ENCODE measurements at places on chromosomes 6 and 20. TPM values are rescaled to one million over a fixed set of nuclear protein-coding genes. Genes with fewer than 3 reads are reported as not detected.

- DNase-seq, result no peak
These were observed 10.0 kb downstream of the TRAM2 start for GRCh38 chr6:52566853-52567279.

DNA sequence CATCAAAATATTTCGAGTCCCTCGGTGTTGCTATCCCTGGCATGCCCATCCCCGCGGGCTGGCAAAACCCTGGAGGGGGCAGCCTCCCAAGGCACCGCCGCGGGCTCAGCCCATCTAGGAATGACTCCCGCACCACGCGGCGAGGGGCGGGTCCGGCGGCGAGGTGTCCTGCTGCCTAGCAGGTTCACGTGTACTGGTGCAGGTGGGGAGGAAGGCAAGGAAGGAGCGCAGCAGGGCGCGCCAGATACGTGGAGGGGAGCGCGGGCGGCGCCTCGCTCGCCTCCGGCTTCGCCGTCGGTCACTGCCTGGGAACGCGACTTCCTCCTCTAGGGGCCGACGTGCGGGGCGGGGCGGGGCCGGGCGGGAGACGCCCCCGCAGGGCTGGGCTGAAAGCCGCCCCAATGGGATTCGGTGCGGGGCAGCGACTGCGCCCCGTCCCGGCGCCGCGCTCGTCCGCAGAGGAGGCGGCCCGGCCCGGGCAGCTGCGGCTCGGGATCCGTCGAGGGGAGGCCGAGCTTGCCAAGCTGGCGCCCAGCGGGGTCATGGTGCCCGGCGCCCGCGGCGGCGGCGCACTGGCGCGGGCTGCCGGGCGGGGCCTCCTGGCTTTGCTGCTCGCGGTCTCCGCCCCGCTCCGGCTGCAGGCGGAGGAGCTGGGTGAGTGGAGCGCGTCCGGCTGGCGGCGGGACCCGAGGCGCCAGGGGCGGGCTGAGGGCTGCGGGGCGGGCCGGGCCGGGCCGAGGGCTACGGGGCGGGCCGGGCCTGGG lies at the start of gene DCBLD1:
Gene DCBLD1 (plus strand): TSS at position 435 of the 764 bp plus-strand sequence. CDS start 108 bp downstream, at position 543.
- peak; percentile 41 for DNase-seq

DNA sequence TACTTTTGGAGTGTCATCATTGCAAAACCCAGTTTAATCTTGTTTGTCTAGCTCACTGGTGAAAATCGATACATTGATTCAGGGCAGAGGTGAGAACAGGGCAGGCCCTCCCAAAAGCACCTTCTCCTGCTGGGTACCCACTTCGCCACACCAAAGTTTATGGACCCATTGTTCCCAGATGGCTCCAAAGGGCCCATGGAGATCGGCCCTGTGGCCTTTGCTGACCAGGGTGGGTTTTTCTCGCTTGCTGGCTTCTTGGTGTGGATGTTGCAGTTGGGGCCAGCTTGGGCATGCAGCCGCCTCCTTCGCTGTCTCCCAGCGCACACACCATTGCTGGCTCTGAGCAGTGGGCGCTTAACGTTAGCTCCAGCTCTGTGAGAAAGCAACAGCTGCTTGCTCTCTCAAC lies 178.1 kb upstream of the PDE10A start:
- no peak for DNase-seq

DNA sequence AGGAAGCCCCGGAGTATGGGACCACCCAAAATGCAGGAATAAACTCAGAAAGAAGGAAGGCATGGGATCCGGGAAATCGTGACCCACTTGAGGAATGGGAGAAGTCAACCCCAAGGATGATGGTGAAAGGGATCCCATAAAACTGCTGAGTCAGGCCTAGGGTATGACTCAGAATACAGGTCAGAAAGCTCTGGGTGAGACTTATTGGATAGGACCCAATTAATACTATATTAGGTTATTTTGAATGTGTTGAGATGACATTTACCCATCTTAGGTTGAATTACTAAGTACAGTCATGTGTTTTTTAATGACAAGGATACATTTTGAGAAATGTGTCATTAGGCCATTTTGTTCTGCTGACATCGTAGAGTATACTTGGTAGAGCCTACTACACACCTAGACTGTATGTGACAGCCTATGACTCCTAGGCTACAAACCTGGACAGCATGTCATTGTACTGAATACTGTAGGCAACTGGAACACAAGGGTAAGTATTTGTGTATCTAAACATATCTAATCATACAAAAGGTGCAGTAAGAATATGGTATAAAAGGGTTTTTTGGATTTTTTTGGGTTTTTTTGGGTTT lies 17.1 kb upstream of the HIVEP1 start:
- DNase-seq, result no peak

DNA sequence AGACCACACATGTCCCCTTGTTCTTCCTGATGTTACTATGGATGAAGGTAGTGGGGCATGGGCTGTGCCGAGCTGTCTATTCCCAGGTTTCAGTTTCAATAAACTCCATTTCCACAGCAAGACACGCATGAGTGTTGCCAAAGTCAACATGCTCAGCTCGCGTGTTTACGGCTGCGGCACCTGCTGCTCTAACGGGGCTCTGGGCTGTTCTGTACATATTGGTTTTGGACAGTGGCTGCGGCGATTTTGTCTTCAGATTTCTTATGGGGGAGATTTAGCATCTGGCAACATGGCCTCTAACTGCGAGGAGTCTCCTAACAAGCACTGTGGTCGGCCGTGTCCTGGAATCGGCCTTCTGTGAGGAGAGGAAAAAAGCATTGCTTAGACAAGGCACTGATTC lies 58.6 kb downstream of the TMEM242 start:
- peak; percentile 38 for DNase-seq

Gene ARMC12
- total RNA-seq, result 1.3 TPM

Gene SYNDIG1
- not detected for total RNA-seq
